ENCODE measurements at places on chromosomes 3 and 15. TPM values are rescaled to one million over a fixed set of nuclear protein-coding genes. Genes with fewer than 3 reads are reported as not detected.

GRCh38 chr15:95664450-95664849 is 666.0 kb upstream of the NR2F2 start:
- no peak for DNase-seq

DNA sequence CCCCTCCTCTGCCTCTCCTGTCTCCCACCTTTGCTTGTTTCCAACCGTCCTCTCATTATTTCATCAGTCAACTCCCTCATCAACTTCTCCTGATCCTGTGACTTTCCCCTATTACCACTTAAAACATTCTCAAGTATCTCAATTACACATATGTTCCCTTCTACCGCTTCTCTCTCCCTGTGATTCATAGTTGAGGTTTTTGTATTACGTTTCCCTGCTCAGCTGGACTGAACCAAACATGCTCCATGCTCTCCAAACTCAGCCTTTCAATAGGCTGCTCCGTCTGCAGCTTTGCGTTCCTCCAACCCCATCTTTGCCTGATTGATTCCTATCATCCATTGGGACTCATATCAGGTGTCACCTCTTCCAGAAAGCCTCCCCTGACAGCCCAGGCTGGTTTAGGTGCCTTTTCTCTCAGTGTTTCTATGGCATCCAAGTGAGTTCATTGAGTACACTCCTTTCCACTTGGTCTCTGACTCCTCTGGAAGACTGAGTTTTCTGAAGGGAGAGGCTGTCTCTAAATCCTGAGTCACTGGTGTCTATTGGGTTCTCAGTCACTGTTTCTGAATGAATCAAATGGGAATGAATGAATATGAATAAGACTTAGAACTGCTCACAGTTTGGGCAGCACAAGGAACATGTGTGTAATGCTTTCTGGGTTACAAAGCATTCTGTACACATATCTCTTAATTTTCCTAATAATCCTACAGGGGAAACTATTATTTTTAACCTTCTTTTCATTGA is 56.4 kb downstream of the PLD1 start:
- no peak for DNase-seq

DNA sequence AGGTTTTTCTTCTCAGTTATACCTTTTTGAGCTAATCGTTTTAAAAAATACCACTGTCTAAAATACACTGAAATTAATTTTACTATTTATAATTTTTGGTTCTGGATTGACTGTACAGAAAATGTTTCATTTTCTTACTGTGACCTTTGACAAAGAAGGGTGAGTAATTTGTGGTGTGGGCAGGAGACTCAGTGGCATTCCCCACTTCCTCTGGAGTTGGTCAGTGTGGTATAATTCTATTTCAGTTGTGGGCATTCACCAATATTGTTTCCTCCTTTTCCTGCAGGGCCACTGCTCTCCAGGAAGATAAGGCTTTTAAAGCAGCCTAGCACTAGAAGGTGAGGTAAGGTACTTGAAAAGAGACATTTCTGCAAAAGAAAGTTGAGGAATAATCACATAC is 6.5 kb downstream of the DAG1 start:
- DNase-seq: no peak

DNA sequence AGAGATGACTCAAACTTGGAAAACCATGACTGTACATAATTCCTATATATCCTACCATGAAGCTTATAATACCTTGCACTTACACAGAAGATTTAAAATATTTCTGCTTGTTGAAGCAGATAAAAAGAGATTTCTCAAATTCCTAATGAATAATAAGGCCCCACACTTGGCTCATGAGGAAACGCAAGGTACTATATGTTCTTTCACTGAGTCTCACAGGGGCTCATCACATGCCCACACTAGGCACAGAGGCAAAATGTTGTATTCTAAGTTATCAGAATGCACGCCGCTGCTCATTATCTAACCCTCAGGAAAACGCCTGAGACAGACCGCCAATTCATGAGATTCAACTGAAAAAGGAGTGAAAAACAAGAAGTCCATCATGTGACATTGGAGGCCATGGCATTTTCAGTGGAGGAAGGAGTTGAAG is 5.6 kb downstream of the MYO1E start:
- no peak for DNase-seq

DNA sequence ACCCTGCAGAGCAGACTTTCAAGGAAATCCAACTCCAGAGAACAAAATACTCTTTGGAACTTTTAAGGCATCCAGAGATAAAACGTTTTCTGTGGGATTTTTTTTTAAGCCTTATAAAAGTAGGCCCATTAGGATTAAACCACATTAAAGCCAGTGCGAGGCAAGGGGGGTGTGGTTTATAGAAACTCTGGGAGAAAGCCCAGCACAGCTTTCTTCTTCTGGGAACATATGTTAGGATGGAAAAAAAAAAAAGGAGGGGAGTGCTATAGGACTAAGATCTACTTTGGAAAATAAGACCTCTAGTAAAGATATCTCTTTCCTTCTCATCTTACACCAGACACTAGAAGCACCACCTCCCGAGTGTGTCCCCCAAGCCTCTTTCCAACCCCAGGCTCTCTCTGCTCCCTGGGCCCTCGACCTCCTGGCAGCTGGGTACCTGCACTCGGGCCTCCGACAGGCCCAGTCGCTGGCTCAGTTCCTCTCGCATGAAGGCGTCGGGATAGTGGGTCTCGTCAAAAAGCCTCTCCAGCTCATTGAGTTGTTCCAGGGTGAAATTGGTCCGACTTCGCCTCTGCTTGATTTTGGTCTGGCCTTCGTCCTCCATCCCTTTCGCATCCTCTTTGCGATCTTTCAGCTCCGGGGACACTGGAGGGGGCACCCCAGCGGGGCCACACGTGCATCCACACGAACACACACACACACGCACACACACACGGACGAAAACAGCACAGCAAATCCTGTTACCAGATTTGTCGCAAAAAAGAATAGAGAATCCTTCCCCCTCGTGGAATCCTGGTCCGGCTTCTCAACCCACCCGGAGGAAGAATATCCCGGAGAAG is 3.8 kb downstream of the SHOX2 start:
- DNase-seq: no peak

GRCh38 chr3:4888913-4889846 is 90.1 kb upstream of the BHLHE40 start:
- no peak for DNase-seq

GRCh38 chr3:31472479-31473390 is 60.0 kb upstream of the STT3B start:
- no peak for DNase-seq

DNA sequence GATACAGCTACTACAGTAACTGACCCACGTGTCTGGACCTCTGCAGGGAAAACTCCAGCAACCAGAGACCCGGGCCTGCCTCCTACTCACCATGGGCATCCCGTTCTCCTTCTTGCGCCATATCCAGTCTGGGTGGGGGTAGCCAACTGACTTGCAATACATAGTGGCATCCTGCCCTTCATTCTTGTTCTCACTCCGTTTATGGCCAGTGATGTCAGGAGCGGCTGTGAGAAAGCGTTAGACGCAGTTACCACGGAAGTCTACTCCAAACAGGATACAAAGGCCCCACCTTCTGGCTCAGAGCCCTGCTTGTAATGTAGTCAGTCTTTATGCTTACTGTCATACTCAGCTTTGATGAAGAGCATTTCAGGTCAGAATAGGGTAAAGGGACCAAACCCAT is 59.6 kb downstream of the NPTN start:
- DNase-seq: peak; percentile 94

GRCh38 chr15:70387993-70388392 is 290.3 kb upstream of the TLE3 start:
- no peak for DNase-seq

DNA sequence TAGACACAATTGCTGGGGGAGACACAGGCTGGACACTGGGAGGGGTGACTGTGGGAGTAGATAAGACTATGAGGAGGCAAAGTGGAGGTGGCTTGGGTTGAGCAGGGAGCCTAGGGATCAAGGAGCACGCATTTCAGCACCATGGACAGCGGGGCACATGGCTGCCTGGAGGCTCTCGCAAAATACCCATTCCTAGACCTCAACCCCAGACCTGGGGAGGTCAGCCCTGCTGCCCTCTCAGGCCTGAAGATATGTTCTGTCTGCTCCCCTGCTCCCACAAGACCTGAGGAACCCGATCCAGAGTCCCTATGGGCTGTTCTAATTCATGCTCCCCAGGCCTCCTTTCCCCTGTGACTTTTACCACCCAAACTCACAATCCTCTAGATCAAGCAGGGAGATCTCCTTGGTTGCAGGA is 16.0 kb upstream of the CPEB1 start:
- peak; percentile 71 for DNase-seq

- no peak for DNase-seq
These were observed 343.7 kb downstream of the ERC2 start for GRCh38 chr3:56124546-56124945.

DNA sequence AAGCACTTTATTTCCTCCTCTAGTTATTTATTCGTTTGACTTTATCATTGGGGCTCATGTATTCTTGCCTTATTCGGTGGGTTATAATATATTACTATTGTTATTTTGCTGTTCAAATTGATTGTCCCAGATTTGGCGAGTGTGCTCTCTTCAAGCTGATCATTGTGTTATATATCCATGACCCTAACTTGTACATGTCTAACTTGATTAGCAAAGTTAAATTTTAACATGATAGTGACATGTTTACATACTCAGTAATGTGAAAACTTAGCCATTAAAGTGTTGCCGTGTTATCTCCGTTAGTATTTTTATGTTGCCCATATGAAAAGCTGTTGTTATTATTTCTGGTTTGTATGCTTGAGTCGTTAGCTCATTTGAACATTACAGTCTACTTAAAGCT is 327.9 kb downstream of the PTPRG start:
- DNase-seq: no peak

DNA sequence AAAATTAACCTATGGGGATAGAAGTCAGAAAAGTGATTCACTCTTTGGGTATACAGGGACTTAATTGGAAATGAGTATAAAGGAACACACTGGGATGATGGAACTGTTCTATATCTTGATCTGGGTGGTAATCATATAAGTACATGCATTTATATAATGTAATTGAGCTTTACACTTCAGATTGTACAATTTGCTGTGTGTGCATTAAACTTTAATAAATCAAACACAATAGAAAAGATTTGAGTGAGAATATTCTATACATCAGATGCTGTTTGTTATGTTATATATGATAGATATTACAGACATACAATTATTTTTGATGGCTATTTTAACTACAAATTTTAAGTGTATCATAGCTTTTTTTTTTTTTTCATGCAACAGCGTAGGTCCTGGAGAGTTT is 860.2 kb upstream of the ARPP21 start:
- DNase-seq: no peak

GRCh38 chr3:18575573-18575972 is 150.4 kb upstream of the SATB1 start:
- no peak for DNase-seq

DNA sequence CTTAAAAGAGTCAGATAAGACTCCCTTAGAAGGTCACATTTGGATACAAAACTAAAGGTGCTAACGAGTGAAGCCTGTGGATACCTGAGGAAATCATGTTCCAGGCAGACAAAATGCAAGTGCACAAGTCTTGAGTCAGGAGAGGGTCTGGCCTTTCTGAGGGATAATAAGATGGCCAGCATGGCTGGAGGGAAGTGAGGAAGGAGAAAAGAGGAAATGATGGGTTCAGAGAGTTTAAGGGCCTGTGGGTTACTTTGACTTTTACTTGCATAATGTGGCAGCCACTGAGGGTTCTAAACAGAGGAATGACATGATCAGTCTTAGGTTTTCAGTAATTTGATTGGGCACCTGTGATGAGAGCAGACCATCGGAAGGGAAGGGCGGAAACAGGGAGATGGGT is 3.5 kb upstream of the ROPN1B start:
- no peak for DNase-seq

DNA sequence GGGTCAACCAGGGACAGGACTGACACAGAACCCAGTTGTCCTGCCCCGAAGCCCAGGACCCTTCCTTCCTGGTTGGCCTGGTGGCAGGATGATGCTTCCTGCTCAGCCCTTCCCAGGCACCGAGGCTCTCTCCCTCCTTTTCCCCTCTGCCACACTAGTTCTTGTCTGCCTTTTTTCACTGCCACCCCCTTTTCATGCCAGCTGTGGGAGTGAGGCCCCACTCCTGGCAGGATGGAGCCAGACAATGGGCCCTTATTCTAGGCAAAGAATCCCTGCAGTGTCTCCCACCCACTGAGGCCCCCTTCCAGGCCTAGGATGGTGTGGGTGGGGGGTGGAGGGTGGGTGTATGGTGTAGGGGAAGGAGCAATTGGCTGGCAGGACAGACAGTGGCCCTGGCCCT is 1.1 kb upstream of the SCAMP5 start:
- DNase-seq: no peak

- DNase-seq: no peak
These were observed 261.6 kb upstream of the LYSMD4 start for GRCh38 chr15:99994849-99995248.

- DNase-seq: peak; percentile 48
These were observed 555.2 kb downstream of the MAGI1 start for GRCh38 chr3:65483480-65483879.

DNA sequence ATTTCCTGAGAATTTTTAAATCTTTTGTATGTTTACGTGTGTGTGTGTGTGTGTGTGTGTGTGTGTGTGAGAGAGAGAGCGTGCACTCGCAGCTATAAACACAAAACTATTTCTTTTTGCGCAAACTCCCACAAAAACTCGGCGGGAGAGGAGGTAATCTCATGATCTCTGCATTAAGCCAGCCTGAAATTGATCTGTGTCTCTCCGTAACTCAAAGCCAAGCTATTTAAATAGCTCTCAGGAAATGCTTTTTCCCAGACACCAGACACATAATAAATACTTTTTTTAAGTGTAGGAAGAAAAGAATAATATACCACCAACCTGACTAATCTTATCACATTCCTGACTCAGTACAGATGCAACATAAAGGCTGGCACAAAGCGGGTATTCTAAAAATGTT is 226.8 kb downstream of the MAGI1 start:
- no peak for DNase-seq

Gene LMAN1L
- total RNA-seq: 0.40 TPM

Gene GALNT15
- 11.1 TPM for total RNA-seq

Gene RBMS3
- 11.5 TPM for total RNA-seq
